ENCODE measurements at places on chromosomes 2 and 18. TPM values are rescaled to one million over a fixed set of nuclear protein-coding genes. Genes with fewer than 3 reads are reported as not detected.

GRCh38 chr2:218024871-218025270, 22.1 kb upstream of the TNS1 start:
- no peak for DNase-seq

GRCh38 chr2:122238006-122238559, 482.6 kb downstream of the TSN start:
- DNase-seq = no peak

GRCh38 chr2:23493846-23494245, 108.9 kb downstream of the KLHL29 start:
- no peak for DNase-seq

DNA sequence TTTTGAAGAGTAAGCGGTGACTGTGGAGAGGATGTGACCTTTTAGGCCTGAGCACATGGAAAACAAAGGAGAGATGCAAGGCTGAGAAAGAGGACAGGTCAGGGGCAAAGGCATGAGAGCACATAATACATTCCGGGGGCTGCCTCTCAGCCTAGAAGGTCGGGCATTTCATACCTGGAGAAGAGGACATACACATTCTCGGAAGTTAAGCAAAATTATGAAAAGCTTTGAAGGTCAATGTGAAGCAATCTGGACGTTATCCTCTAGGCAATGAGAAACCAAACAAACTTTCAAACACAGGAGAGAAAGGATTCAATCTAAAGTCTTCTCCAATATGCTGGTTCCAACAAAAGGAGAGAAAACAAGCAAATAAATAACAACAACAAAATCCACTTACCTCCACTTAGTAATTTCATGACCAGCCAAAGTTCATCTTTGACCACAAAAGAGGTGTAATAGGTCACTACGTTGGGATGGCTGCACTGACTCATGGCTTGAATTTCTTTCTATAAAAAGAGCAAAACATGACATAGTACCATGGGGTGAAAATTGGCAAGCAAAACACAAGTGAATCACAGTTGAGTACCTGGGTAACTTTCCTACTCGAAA, 80.4 kb downstream of the STK39 start:
- no peak for DNase-seq

- DNase-seq = no peak
Measured at GRCh38 chr2:220572385-220572784, 945.0 kb downstream of the SLC4A3 start.

DNA sequence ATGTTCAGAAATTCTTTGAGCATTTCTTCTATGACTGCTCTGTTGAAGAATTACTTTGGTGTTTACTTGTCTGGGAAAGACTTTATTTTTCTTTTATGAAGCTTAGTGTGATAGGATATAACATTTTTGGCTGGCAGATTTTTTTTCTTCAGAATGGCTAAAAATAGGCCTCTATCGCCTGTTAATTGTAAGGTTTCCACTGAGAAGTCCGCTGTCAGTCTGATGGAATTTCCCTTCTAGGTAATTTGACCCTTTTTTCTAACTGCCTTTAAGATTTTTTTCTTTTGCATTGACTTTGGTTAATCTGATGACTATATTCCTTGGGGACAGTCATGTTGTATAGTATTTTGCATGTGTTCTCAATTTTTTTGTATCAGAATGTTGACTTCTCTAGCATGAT, 590.7 kb downstream of the ADCYAP1 start:
- no peak for DNase-seq

GRCh38 chr2:96470636-96471035, 34.5 kb downstream of the NEURL3 start:
- no peak for DNase-seq

DNA sequence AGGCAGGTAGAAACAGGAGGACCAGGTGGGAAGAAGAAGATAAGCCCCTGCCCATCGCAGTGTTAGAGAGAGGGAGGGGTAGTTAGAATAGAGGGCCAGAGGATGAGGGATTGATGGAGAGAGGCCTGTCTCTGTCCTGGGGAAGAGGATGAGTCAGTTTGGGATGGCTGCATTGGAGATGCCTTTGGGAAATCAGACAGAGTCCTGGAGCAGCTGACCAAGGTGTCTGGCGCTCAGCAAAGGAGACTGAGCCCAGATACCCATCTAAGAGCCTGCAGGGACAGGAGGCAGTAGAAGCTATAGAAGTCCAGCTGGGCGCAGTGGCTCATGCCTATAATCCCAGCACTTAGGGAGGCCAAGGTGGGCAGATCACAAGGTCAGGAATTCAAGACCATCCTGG, 177.8 kb upstream of the HAAO start:
- no peak for DNase-seq

DNA sequence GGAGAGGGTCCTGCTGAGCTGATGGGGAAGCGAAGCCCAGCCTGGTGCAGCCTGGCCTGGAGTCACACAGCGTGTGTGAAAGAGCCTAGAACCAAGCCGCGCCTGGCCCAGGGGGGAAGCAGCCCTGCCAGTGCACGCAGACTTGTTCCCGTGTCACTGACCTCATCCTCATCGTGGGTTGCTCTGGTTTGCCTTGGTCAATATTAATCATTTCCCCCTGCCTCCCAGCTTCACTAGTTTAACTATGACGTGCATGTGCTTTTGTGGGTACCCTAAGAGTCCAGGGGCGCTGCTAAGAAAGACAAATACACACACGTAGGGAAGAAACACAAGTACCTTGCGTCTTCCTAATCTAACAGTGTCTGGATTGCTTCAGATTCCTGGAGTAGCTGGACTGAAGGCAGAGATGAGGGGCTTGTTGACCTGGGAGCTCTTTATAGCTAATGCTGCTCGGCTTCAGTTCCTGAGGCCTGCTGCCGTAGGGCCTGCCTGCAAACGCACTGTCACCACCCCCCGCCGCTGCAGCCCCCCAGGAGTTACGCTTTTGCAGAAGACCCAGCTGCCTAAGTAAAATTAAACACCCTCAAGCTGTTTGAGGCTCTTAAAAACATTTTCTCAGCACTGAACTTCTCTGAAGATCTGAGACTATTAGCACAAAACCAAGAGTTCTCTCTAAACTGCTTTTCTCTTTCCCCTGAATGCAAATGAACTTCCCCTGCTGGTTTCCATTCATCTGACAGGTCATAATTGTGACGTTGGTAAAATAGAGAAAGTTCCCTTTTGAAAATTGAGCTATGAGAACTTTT, 159.2 kb downstream of the FAM210A start:
- no peak for DNase-seq

- no peak for DNase-seq
Measured at GRCh38 chr2:42117923-42118753, 51.0 kb upstream of the EML4 start.

GRCh38 chr18:50009773-50010335, 185.1 kb downstream of the MYO5B start:
- peak; percentile 24 for DNase-seq

DNA sequence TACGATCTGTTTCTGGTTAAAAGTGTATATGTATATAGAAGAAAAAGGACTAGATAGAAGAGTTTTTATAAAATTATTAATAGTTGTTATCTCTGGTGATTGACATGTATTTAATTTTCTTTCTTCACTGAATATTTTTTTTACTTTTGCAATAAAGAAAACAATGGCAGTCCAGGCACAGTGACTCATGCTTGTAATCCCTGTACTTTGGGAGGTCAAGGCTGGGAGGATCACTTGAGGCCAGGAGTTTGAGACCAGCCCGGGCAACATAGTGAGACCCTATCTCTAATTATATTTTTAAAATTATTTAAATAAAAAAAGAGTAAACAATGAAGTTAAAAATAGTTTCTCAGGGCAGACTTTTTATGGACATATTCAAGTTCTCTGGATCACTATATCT, 114.7 kb downstream of the FAM117B start:
- no peak for DNase-seq

DNA sequence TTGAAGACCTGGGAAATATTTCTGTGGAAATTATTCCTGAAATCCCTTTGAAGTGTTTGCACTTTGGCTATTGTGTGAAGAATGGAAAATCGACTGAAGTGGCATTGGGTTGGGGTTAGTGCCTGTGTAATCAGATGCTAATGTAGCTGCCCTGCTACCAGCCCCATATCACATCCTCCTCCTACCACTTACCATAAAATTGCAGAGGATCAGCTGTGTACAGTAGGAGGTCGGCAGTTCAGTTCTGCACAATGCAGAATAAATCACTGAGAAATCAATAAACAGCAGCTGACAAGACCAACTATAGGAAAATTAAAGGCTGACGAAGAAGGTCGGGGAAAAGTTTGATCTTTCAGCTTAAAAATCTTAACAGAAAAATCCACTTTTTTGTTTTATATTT, 440.9 kb downstream of the PTPRM start:
- DNase-seq = no peak

LCT gene
- polyA plus RNA-seq = not detected

CTAGE1 gene
- polyA plus RNA-seq = not detected

SCYGR3 gene
- not detected for polyA plus RNA-seq

HAAO gene
- 40.5 TPM for polyA plus RNA-seq

Data from right renal cortex interstitium (tissue), 3 donors.